ENCODE measurements at places on chromosomes 7 and 10. TPM values are rescaled to one million over a fixed set of nuclear protein-coding genes. Genes with fewer than 3 reads are reported as not detected.

AKR1C8 gene
- 0.56 TPM for total RNA-seq

GPR15LG gene
- total RNA-seq: not detected

CLDN4 gene
- 0.22 TPM for total RNA-seq

GIMAP1 gene
- 4.6 TPM for total RNA-seq

CPVL gene
- 5.6 TPM for total RNA-seq

PSMC2 gene
- 258 TPM for total RNA-seq

DNA sequence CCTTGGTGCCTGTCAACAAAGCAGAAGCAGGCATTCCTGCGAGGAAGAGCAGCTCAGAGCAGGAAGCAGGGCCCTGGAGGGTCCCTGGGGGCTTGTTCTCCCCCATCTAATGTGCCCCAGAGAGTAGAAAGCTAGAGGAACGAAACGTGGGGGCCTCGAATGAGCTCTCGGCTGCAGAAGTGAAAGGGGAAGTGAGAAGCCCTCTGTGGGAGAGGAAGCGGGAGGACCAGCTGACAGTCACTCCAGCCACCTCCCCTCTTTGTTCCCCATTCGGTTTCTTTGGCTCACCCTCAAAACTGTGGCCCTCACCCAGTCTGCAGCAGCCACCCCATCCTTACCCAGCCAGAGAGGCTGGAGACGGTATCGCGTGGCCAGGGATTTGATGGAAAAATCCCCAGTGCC is 25.0 kb downstream of the C10orf105 start:
- no peak overlapping the region for H3K4me3 ChIP-seq
- no peaks in the 10 kb centered on the region for H3K27me3 ChIP-seq
- peak; percentile 35 for DNase-seq
- no peaks in the 10 kb centered on the region for H3K4me1 ChIP-seq
- H3K27ac ChIP-seq: peak overlapping the region; percentile 49
- H3K36me3 ChIP-seq: no peaks in the 10 kb centered on the region

GRCh38 chr10:48336978-48337599 is 30.6 kb downstream of the MAPK8 start:
- no peak for DNase-seq
- peaks cover 31% of the 10 kb centered on the region for H3K4me1 ChIP-seq
- H3K36me3 ChIP-seq: no peaks in the 10 kb centered on the region
- H3K4me3 ChIP-seq: no peak overlapping the region

- DNase-seq: no peak
- H3K27me3 ChIP-seq: no peaks in the 10 kb centered on the region
Measured at GRCh38 chr7:24864214-24864817, 107.1 kb upstream of the GSDME start.

GRCh38 chr7:43726466-43726865 is 2.9 kb downstream of the COA1 start:
- H3K4me1 ChIP-seq: peaks cover 53% of the 10 kb centered on the region
- no peak for DNase-seq
- no peaks in the 10 kb centered on the region for H3K36me3 ChIP-seq
- no peak overlapping the region for H3K4me3 ChIP-seq
- H3K27ac ChIP-seq: peak overlapping the region; percentile 9

- peak overlapping the region; percentile 64 for H3K4me3 ChIP-seq
- no peaks in the 10 kb centered on the region for H3K27me3 ChIP-seq
- H3K27ac ChIP-seq: peak overlapping the region; percentile 90
Measured at GRCh38 chr10:104120512-104120902, 1.5 kb upstream of the SFR1 start.

- no peak overlapping the region for H3K4me3 ChIP-seq
- H3K4me1 ChIP-seq: no peaks in the 10 kb centered on the region
- no peaks in the 10 kb centered on the region for H3K36me3 ChIP-seq
- H3K27ac ChIP-seq: no peak overlapping the region
Measured at GRCh38 chr10:43327986-43328385, 43.5 kb upstream of the FXYD4 start.

Measured in gastrocnemius medialis (tissue), 4 donors.